ENCODE measurements at places on chromosomes 3 and 15.

DNA sequence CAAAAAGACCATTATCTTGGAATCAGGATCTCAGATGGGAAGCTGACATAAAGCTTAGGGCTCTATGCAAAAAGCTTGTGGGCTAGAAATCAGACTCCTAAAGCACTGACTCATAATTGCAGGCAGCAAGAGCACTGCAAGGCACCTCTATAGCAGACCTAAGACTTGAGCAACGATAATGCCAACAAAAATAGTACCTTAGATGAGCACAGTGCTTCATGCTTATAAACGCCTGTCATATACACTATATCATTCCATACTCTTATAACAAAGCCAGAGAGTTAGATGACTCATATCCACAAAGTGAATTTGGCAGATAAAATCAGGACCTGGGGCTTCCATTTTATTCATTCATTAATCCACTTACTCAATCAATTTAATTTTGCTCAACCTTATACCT is 560.8 kb downstream of the MCTP2 start:
- DNase-seq: no peak

- peak; percentile 45 for DNase-seq
Measured at GRCh38 chr3:124246949-124247348, 255.0 kb upstream of the ROPN1 start.

GRCh38 chr3:46901061-46901460 is 23.5 kb downstream of the PTH1R start:
- DNase-seq: no peak

DNA sequence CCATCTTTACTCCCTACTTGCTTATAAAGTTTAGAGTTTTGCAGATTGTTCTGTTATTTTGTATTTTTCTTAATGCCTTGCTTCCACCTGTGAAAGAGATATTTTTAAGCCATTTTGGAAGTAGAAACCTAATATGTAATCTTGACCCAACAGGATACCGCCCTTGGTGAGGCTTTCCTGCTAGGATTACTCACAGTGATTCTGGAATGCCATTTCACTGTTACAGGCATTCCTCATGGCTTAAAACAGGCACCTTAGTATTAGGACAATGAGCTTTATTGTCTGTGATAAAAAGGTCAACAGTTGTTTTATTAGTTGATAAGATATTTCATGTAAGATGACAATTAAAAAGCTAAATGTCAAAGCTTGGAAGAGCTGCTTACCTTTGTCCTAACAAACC is 58.2 kb downstream of the PHLDB2 start:
- no peak for DNase-seq

DNA sequence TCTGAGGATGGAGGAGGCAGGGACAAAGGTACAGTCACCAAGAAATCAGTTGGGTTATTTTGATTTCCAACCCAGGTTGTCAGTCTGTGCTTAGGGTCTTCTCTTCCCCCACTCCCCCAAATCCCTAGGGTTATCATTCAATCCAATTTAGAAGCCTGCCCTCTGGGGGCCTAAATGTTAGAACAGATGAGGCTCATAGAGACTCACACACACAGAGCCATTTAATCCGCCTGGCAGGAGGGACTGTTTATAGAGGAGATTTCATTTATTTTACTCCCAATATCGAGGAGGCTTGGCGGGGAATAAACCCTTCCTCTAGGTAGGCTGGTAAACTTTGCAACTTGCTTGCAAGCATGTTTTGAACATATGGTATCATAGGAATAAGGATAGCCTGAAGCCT is 52.8 kb downstream of the RHCG start:
- DNase-seq: no peak

DNA sequence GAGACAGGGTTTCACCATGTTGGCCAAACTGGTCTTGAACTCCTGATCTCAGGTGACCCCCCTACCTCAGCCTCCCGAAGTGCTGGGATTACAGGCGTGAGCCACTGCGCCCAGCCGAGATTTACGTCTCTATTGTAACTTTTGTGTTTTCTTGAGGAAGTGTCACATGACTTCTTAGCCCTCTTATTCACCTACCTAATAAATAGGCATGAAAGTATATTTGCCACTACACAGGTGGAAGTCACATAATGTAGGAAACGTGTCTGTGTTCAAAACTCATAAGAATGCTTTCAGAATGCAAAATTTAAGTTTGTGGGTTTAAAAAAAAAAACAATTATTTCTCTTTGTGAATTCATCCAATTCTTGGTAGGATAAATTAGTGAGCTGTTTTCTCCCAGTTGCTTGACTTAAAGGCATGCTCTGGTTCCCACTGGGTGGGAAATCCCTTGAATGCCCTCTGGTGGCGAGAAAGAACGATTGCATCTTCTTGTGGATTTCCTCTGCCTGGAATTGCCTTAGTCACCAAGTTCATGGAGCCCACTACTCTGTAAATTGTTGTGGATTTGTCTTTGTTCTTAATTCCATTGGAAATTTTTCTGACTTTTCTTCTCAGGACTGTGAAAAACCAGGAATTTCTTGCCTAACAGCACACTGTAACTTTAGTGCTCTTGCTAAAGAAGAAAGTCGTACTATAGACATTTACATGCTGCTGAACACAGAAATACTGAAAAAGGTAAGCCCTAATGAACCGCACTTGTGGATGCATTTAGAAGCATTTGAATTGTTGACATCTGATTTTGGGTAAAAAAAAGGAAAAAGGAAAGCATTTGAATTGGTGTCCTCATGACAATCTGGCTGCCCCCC is 82.2 kb upstream of the CTDSPL start:
- peak; percentile 68 for DNase-seq

GRCh38 chr3:175399156-175399840 is 540.2 kb downstream of the NAALADL2 start:
- DNase-seq: no peak

GRCh38 chr3:189780546-189781270 is 149.5 kb downstream of the TP63 start:
- no peak for DNase-seq

GRCh38 chr3:20080956-20081554 is 40.8 kb downstream of the KAT2B start:
- DNase-seq: no peak

DNA sequence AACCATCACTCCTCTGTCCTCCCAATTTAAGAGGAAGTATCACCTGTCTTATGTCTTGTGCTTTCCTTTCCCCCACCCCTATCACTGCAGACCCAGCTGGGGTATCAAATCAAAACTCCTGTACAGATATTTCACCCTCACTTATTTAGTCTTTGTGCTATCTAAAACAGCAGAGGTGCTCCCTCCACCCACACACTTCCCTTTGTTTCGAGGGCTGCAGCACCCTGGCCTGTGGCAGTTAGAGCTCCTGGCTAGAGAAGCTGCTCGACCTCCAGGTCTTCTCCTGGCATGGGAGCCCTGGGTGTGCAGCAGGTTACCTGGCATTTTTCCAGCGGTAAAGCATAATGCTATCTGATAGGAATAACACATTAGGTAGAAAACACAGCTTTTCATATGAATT is 181.4 kb upstream of the BCL6 start:
- DNase-seq: no peak

DNA sequence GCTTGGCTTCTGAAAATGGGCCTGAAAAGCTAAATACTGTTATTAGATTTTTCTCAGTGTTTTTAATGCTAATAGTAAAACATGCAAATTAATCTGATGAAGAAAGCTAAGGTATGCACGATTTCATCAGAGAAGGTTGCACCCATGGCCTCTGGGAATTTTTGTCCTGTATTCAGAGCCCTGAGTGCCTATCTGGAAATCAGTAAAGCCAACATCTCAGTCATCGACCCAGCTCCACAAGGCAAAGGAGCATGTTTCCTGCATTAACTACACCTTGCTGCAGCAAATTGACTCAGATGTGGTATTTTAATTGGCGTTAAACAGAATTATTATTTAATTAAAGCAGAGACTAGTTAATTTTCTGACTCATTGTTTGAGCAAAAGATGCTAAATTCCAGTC is 49.0 kb upstream of the TP63 start:
- DNase-seq: no peak

GRCh38 chr3:58308728-58309127 is 2.4 kb downstream of the HTD2 start:
- no peak for DNase-seq

DNA sequence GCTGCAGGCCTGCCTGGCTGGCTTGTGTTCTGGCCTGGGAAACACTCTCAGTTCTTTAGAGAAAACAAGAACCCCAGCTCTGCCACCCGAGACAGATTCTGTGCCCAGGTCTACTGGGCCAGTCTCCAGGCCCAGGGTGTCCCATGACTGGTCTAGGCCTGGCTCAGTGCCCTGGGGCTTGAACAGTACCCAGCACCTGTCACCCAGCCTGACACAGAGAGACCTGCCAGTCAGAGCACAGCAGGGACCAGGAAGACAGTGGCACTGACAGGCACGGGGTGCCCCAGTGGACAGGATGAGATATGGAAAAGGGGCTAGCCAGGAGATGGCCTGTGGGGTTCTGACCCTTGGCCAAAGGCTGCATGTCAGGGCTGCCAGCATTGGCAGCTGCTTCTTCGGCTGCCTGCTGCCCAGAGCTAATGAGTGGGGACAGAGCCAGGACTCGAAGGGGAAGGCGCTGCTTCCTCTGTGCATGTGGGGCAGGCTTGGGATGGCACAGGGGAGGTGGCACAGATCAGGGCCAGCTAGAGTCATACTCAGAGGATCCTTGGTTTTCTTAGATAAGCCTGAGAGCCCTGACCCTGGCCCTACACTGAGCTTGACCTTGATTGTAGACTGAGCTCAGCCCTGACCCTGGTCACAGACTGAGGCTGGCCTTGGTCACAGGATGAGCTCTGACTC is 15.1 kb downstream of the CCDC33 start:
- no peak for DNase-seq

DNA sequence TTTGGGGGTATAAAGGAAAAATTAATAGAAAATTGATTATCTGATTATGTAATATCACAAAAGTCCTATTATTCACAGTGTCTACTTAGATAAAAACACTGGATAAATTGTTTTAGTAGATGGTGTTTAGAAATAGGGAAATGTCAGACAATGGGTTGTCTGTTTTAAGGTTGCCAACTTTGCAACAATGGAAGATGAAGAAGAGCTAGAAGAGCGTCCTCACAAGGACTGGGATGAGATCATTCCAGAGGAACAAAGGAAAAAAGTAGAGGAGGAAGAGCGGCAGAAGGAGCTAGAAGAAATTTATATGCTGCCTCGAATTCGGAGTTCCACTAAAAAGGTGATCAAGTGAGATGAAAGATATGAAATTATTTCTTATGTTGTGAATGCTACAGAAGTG is 84.0 kb downstream of the CHD2 start:
- no peak for DNase-seq

- peak; percentile 46 for DNase-seq
Measured at GRCh38 chr3:12395349-12396012, 88.8 kb upstream of the TSEN2 start.

- DNase-seq: no peak
Measured at GRCh38 chr3:74506246-74506645, 108.2 kb downstream of the CNTN3 start.

GRCh38 chr3:117566926-117567325 is 857.3 kb downstream of the TUSC7 start:
- no peak for DNase-seq

DNA sequence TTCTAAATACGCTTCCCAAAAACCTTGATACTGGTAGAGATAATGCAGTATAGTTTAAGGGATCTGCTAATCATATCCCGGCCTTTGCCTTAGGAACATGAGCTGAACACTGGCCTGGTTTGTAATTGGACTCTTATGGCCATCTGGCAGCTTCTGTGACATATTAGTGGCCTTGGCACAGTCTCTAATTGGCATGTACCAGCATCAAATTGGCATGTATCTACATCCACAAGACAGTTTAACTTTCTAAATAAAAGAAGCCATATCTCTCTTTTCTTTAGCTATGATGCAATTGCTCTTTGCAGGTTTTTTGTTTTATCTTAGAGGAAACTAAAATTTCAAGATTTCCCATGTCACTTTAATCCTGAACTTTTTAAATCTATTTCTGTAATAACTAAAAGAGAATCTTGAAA is 44.6 kb upstream of the FILIP1L start:
- DNase-seq: no peak

DNA sequence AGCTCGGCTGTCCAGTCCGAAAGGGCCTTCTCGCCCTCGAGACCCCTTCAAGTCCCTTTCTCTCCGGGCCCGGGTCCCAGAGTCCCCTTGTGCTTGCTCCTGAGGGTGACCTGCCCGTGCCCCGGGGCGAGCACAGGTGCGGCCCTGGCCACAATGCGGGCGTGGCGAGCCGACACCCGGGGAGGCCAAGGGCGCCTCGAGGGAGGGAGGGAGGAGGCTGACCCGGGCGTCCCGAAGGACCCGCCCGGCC is 810 bp upstream of the MEF2A start:
- no peak for DNase-seq

GRCh38 chr3:169901453-169901852 is 9.9 kb upstream of the SAMD7 start:
- no peak for DNase-seq

- DNase-seq: no peak
Measured at GRCh38 chr3:52845691-52846431, 11.0 kb upstream of the MUSTN1 start.

DNA sequence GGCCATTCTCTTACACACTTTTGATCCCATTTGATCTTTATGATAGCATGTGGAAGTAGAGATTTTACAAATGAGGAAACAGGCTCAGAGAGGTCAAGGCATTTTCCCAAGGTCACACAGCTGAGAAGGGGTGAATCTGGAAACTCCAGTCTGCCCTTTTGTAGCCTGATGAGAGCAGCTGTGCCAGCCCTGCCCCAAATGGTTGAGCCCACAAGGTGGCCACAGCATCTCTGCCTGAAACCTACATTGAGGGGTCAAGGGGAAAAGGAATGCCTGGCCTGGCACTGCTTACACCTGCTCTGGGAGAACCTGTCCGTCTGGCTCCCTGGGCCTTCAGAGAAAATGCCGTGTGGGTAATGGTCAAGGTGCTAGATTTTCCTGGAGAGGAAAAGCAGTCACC is 200.2 kb upstream of the LINGO1 start:
- DNase-seq: no peak

DNA sequence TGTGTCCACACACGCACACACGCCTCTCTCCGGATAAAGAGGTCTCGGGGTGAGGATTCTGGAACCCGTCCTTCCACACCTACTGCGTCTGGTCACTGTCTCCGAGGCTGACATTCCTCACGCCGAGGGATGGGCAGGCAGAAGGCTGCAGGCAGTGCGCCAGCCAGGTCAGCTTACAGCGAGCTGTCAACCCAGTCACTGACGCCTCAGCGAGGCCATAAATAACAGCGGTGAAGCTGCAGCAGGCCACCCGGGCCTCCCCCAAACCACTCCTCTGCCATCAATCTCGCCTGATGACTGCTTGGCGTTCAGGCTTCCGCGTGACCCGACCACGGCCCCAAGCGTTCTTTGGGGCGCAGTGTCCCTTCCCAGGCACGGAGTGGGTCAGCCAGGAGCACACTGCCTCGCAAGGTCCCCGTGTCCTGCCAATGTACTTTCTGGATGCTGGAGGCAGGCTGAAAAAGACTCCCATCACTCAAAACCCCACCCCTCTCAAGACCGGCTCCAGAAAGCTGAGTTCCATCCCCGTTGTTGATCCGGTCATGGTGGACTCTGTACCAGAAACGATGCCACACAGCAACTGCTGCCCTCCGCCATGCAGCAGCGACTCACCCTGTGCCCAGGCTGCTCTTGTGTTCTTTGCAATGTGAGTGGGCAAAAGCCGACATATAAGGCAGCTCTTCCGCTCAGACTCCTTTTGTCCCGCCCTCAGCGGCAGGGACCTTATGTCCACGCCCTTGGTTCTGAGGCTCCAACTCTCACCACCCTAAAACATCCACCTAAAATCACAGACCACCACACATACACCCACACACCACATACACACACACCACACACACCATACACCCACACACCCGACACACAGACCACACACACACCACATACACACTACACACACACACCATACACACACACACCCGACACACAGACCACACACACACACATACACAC is 27.1 kb downstream of the CPN2 start:
- DNase-seq: peak; percentile 77
